Fibroblast of villous mesenchyme (primary cell): ENCODE measurements at places on chromosomes 6 and 20. TPM values are rescaled to one million over a fixed set of nuclear protein-coding genes. Genes with fewer than 3 reads are reported as not detected.
A peak's percentile ranks its signal among the peaks of the same experiment; 100 is the strongest.

- no peak for DNase-seq
These were observed 224.3 kb downstream of the UBE3D start for GRCh38 chr6:82841309-82841708.

DNA sequence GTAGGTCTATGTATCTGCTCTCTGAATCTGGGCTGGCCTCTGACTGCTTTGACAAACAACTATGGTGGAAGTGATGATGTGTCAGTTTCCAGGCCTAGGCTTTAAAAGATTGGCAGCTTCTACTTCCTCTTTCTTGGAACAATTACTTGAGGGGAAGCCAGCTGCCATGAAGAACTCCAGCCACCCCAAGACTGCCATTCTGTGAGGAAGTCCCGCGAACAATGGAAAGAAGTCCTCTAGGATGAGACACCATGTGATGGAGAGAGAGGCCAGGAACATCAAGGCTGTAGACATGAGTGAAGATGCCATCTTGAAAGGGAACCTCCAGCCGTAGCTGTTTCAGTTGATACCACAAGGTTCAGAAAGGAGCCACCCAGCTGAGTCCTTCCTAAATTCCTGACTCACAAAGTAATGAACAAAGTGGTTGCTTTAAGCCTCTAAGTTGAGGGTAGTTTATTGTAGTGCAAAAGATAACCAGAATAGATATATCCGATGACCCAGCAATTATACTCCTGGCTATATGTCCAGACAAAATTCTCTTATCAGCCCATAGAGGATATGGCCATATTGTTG lies 15.3 kb upstream of the TCF15 start:
- DNase-seq = no peak

GRCh38 chr6:111874025-111874415 lies 768 bp upstream of the FYN start:
- DNase-seq = peak; percentile 6

DNA sequence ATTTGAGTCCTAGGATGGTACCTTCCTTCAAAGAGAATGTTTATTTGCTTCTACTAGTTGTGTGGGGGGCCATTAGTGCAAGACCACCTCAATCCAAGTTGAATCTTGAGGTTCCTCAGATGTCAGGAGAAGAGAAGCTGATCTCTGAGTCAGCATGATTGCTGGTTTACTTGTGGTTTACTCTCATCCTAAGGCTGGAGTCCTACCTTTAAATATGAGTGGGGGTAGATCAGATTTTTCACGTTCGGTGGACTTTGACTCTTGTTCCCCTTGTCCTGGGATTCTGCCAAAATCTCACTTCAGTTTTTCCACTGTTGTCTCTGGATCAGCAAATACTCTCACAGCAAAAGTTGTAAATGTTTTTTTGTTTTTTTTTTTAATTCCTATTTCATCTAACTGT lies 84.6 kb upstream of the F13A1 start:
- no peak for DNase-seq

DNA sequence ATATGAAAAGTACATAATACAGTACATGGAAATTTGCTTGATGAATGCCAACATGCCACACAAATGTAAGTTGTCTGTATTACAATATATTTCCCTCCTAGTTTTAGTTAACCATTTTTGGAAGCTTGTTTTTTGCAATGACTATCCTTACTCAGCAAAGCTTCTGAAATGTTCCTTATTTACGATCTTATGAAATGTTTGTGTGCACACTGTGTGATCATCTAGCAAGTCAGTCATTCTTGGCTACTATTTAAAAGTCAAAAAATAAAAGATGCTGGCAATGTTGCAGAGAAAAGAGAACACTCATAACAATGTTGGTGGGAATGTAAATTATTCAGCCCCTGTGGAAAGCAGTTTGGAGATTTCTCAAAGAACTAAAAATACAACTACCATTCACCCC lies 33.8 kb downstream of the SUMO4 start:
- DNase-seq = peak; percentile 19

- DNase-seq = no peak
These were observed 4.1 kb upstream of the TMEM14B start for GRCh38 chr6:10743515-10743914.

DNA sequence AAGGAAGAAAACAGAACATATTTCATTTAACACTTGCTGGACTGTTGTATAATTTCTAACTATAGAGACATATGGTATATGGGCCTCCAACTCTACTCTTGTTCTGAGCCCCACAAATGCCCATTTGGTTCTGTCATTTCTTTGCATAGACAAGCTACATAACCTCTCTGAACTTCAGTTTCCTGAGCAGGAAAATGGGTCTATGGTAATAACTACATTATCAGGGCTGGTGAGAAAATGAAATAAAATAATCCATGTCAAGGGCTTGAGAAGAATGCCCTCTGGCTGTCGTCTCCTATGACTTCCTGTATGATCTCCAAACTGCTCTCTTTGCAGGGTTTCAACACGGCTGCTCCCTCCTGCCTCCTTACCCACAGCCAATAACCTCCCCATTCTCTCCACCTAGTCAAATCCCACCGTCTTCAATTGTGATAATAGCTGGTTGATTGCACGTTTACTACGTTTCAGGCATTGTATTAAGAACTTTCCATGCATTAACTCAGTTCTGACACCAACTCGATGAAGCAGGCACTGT lies 12.0 kb downstream of the ZCCHC3 start:
- DNase-seq = peak; percentile 71

GRCh38 chr20:45345104-45345936 lies 2.9 kb downstream of the SDC4 start:
- no peak for DNase-seq

CUL7 gene
- total RNA-seq = 46.1 and 54.8 TPM in 2 replicates

PACSIN1 gene
- under 0.01 TPM in 2 replicates for total RNA-seq

CDH26 gene
- 0.32 and 0.86 TPM in 2 replicates for total RNA-seq

DNAH8 gene
- under 0.01 and 0.32 TPM in 2 replicates for total RNA-seq
